ENCODE measurements at places on chromosomes 11 and 22.

DNA sequence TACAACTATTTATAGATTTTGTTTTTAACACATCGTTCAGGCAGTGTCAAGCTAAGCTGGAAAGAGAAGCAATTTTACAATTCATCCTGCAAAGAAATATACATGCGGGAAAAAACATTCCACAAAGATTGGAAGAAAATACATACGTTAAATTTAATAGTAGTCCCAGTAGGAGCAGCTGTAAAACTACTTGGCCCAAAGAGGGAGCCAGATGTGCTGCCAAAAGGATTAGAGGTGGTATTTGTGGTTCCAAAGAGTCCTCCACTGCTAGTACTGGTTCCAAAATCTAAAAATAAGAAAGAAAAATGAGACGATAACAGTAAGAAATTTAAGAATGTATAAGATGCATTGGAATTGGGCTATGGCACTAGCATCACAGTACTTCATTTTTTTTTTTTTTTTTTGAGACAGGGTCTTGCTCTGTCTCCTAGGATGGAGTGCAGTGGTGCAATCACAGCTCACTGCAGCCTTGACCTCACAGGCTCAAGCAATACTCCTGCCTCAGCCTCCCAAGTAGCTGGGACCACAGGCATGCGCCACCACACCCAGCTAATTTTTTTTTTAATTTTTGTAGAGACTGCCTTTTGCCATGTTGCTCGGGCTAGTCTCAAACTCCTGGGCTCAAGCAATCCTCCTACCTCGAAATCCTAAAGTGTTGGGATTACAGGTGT, 21.5 kb downstream of the NUP98 start:
- no peak for DNase-seq

- DNase-seq: peak; percentile 80
These were observed 460 bp downstream of the ZC3H12C start for GRCh38 chr11:110093407-110094297.

DNA sequence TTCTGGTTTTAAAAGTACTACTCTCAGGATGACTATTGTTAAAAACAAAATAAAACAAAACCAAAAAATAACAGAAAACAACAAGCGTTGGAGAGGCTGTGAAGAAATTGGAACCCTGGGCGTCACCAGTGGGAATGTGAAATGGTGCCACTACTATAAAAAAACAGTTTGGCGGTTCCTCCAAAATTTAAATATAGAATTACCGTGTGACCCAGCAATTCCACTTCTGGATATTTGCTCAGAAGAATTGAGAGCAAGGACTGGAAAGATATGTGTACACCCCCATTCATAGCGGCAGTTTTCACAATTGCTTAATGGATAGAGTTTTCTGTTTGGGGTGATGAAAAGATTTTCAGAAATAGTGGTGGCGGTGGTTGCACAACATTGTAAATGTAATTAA, 8.6 kb downstream of the APOA4 start:
- DNase-seq: no peak

GRCh38 chr22:45218976-45219375, 21.7 kb downstream of the KIAA0930 start:
- no peak for DNase-seq

GRCh38 chr11:35792846-35793192, 130.2 kb downstream of the TRIM44 start:
- no peak for DNase-seq

- no peak for DNase-seq
These were observed 475.1 kb downstream of the BRD1 start for GRCh38 chr22:49352361-49353169.

DNA sequence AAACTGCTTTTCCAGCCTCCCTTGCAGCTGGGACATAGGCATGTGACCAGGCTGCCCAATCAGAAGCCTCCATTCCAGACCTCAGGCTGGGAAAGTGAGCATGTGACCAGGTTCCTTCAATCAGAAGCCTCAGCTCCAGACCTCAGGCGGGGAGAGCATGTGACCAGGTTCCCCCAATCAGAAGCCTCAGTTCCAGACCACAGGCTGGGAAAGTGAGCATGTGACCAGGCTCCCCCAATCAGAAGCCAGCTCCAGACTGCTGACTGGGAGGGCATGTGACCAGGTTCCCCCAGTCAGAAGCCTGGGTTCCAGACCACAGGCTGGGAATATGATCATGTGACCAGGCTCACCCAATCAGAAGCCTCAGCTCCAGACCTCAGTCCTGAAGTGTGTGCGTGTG, 11.7 kb upstream of the IL2RB start:
- DNase-seq: no peak

GRCh38 chr11:124724979-124725718, 14.6 kb upstream of the NRGN start:
- no peak for DNase-seq

DNA sequence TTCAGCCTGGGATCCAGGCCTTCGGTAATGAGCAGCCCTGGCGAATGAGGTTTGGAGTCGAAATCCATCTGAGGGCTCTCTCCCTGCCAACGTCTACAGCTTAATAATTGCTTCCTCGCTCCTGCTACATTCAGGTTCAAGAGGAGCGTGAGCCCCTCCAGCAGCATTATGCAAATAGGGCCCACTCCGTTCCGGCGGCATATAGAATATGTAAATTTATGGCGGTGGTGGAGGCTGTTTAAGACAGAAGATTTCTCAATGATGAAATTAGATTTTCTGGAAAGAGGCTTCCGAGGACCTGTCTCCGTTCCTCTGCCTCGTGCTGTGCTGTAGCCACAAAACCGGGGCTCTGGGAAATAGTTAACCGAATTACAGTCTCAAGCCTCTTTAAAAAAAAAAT, 402.8 kb downstream of the MIAT start:
- no peak for DNase-seq

- peak; percentile 90 for DNase-seq
These were observed 43.6 kb downstream of the LRRC32 start for GRCh38 chr11:76626921-76627401.

DNA sequence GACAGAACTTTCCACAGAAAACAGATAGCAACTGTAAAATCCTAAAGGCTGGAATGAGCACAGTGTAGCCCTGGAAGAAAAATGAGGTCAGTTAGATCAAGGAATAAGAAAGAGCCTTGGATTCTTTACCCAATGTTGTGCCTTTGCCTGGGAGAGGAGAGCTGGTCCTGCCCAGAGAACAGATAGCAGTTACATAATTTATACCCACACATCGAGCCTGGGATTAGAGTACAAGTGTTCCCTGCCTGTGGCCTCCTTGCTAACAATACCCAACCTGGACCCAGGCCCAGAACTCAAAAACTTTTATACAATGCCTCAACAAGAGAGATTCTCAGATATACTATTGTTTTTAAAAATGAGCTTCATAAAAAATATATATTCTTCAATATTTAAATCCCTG, 1998.4 kb downstream of the LRRC4C start:
- no peak for DNase-seq

DNA sequence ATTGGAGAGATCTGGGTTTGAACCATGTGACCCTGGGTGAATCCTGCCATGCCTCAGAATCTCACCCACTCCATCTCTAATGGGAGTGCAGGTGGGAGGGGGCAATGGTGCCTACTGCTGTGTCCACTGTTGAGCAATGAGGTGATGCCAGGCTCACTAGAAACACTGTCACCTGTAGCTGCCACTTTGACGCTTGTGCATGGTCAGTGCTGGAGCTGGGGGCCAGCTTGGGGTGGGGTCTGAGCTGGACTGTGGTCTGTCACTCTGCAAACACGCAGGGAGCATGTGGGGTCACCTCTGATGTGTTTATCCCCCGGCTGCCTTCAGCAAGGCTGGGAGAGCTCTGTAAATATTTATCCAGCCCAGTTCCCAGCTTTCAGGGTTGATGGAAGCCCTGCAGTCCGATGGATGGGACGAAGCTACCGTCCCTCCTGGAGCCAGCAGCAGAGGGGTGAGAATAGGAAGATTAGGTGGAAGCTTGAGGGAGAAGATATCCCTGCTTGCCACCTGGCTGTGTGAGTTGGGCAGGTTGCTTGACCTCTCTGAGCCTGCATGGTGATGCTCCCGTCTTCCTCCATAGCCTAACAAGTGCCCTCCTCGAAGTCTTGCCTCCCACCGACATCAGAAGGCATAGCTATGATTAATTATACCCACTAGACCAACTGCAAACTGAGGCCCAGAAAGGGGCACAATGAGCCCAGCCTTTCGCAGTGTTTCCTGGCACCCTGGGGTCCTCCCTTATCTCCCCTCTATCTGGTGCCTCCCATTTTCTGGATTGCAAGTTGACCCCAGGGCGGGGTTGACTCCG, 1.7 kb downstream of the MMP11 start:
- DNase-seq: no peak

DNA sequence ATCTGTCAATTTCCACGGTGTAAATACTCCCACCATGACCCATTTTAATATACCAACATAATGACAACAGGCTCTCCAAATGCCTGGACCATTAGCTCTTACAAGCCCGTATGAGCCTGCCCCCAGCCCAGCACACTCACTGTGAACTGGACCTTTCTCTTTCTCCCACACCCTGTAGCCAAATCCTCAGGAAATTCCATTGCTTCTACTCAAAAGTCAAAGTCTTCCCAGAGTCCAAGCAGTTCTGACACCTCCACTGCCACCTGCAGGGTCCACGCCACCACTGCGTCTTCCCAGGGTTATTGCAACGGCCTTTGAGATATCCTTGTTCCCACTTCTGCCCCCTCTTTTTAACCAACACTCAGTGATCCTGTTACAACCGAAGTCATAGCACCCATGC, 110.1 kb upstream of the ASPHD2 start:
- DNase-seq: no peak

GRCh38 chr11:115290893-115291292, 213.3 kb downstream of the CADM1 start:
- DNase-seq: no peak

GRCh38 chr11:316891-317301, 3.1 kb downstream of the IFITM1 start:
- DNase-seq: no peak

GRCh38 chr22:38308791-38309498, 8.3 kb downstream of the CSNK1E start:
- no peak for DNase-seq

GRCh38 chr22:35657571-35658312, 9.5 kb downstream of the APOL6 start:
- no peak for DNase-seq

DNA sequence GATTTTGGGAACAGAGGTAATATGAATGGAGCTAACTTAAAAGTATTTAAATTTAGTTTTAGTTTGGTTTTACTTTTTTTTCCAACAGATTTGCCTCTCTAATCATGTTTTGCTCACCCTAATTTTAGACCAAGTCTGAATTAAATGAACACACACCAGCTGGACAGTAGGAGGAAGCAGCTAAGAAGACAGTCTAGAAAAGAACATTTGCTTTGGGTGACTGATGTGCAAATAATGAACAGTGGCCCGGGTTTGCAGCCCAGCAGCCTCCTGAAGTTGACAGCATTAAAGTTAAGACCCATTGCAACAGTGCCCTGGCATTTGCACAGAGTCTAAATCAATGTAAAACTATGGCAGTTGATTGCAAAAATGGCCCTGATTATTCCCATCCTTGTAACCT, 66.4 kb upstream of the SORL1 start:
- DNase-seq: no peak

- no peak for DNase-seq
These were observed 57.7 kb downstream of the GAB2 start for GRCh38 chr11:78359921-78360320.

GRCh38 chr11:91489989-91490388, 734.6 kb upstream of the FAT3 start:
- DNase-seq: no peak

GRCh38 chr11:28517621-28518020, 409.4 kb downstream of the METTL15 start:
- no peak for DNase-seq

DNA sequence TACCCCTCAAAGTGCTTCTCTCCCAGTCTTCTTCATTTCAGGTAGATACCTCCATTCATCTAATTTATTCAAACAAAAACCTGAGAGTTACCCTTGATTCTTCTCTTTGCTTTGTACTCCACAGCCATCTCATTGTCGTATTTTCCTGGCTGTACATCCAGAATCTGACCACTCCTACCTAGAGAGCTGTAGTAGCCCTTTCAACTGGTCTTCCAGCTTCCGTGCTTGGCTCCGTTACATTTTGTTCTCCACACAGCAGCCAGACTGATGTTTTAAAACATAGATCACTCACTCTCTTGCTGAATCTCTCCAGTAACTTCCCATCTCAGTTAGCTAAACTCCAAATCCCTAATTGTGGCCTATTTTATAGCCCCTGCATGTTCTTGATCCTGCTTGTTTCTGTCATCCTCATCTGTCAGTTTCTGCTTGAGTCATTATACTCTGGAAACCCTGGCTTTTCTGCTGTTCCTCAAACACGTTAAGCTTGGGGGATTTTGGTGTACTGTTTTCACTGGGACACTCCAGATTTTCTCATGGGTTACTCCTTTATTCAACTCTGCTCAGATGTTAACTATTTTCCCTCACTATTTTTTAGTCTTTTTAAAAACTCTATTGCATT, 7.4 kb downstream of the SPCS2 start:
- DNase-seq: no peak

- DNase-seq: peak; percentile 92
These were observed at the start of gene AMOTL1 for GRCh38 chr11:94767701-94768601. TSS of gene AMOTL1 (plus strand) at chr11:94768356. CDS start at chr11:94768512, 156 bp downstream.

GRCh38 chr22:44459041-44459440, 39.0 kb downstream of the RTL6 start:
- DNase-seq: no peak

GRCh38 chr11:119845756-119846155, 116.8 kb upstream of the NECTIN1 start:
- DNase-seq: no peak

DNA sequence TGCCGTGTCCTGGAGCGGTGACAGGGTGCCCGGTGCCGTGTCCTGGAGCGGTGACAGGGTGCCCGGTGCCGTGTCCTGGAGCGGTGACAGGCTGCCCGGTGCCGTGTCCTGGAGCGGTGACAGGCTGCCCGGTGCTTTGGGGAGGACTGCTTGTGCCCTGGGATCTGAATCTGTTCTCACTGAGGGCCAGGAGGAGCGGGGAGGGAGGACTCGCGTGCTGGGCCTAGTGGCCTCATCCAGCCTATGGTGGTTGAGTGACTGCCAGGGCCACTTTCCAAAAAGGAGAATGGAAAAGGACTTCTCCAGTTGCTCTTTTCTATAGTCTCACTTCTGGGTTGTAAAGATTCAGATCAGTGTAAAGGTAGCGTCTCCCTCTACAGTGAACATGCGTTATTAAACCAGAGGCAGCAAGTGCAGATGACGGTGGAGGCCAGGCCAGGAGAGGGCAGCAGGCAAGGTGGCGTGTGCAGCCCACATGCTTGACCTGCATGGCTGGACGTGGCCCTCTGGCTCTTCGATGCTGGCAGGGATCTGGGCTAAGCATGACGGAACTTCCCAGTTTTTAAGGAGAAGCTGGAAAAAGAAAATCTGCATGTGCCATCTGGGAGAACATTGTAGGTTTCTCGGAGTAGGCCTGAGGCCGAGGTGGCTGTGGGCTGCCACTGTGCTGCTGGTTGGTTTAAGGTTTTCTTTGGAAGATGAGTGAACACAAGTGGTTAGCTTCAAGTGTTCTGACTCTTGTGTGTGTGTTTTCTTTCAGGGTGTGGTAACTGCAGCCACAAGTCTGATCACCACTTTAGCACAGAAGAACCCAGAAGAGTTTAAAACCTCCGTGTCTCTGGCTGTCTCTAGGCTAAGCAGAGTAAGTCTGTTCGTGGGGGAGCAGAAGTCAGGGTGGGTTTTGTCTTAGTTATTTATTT, 55.0 kb downstream of the AP2A2 start:
- no peak for DNase-seq

- DNase-seq: no peak
These were observed 9.3 kb upstream of the MSANTD4 start for GRCh38 chr11:106031202-106031810.

- peak; percentile 95 for DNase-seq
These were observed 4.5 kb upstream of the BCL9L start for GRCh38 chr11:118930094-118930712.

GRCh38 chr11:96167787-96168186, 175.2 kb downstream of the MAML2 start:
- DNase-seq: no peak

- DNase-seq: no peak
These were observed 39.6 kb downstream of the LIF start for GRCh38 chr22:30206944-30207343.

Measured in KG1 (cell line).